Globus pallidus (tissue), 1 donor: ENCODE measurements at places on chromosomes 2 and 18.

GRCh38 chr18:43661570-43661969, 384.3 kb upstream of the SYT4 start:
- no peak for DNase-seq

DNA sequence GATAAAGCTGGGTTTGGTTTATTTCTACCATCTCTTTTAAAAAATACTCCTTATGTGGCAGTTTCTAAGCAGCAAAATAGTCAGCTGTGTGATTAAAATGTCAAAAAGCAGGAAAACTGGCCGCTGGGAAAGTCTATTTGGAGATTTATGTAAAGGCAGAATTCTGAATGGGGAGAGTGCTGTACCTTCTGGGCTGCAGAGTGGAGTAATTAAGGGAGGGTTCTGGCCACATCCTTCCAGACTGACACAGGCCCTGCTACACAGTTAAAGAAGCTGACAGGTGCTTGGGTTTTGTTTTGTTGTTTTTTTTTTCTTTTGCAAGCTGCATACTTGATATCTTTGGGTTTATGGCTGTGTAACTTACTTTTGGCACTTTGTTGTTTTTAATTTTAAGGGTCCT, 157.2 kb downstream of the WDSUB1 start:
- no peak for DNase-seq

DNA sequence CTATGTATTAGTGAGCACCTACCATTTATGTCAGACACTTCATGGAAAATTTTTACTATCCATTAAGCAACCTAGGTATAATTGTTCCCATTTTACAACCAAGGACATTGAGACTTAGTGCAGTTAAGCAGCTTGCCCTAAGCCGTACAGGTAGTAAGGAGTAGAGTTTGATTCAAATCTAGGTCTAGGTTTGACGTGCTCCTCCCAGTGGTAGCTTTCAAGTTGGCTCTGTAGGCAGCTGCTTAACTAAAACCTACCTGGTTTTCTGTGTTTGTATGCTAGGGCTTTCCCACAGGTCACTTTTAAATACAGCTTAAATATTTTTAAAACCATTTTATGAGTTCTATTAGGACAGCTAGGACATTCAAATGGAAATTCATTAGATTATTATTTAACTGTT, 69.7 kb downstream of the NUP35 start:
- DNase-seq, result no peak

DNA sequence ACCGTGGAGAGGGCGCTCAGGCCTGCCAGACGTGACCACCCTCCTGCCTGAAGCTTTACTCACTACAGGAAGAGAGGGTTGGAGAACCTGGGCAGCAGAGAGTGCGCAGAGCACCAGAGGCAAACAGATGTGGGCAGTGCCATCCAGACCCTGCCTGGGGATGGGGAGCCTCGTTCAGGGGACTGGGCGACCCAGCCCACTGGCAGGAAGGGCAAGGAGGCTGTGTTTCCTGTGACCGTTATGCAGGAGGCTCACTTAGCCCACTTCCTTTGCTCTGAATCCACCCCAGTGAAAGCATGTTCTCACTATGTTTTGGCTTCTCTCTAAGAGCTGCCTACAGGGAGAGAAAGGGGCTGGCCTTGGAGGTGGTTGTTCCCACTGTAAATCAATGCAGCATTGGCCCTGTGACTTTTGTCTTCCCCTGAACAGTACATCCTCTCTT, 23.0 kb upstream of the ACKR3 start:
- no peak for DNase-seq

GRCh38 chr2:30527859-30528258, 80.8 kb downstream of the LCLAT1 start:
- DNase-seq, result no peak

DNA sequence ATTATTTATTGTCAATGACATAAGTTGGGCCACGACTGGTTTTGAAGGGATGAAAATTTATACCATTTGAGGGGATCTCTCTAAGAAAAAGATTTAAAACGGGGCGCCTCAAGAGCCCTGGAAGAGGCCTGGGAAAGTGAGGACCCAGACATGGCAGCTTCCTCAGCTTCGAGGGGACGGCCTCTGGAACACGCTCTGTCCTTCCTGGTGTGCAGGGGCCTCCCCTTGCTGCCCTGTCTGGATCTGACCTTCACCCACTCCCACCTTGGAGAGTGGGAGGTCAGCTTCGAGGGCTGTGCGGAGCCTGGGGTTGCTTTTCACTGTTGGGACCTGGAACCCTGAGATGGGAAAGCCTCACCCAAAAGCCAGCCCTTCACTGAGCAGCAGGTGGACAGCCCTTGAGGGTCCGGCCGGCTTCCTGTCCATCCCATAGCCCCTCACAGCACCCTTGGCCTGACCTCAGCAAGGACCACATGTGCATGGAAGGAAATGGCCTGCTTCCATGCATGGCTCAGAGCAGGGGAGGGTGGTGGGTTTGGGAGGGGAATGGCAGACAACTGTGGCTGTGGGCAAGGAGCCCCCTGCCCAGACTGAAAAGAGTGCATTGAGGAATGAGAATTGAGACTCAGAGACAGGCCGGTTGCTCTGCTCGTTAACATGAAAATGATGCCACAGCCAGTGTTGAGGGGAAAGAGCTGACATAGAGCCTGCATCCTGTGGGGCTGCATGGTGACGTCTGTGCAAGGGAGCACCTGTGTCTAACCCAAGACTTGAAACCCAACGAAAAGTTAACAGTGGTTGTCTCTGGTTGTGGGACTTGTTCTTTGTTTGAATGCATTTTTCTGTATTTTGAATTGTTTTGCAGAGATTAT, 16.3 kb downstream of the FBLN7 start:
- DNase-seq, result no peak

GRCh38 chr18:74281011-74281979, 10.5 kb downstream of the CYB5A start:
- DNase-seq, result no peak

DNA sequence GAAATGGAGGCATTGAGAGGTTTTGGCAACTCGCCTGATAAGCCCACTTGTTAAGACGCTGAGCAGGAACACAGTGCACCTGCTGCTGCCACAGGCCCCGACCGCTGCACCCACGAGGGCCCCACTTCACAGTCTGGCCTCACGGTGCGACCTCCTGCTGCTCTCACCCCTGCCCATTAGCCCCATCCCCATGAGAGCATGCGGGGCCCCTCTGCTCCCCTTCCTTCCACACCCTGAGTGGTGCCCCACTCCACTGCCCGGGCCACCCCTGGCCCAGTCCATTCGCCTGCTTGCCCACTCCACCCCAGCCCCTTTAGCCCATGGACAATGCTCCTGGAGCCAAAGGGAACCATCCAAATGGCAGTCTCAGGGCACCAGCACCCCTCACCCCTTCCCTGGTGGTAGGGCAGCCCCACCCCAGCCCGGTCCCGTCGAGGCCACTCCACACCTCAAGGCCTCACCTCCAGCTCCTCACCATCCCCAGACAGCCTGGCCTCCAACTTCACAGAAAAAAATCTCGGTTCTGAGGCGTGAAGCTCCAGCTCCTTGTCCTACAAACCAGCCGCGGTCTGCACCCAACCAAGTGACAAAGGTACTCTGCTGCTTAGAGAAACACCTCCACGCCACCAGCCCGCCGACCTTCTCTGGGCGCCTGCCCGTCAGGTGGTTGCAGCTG, 6.7 kb upstream of the GPR55 start:
- DNase-seq, result no peak

DNA sequence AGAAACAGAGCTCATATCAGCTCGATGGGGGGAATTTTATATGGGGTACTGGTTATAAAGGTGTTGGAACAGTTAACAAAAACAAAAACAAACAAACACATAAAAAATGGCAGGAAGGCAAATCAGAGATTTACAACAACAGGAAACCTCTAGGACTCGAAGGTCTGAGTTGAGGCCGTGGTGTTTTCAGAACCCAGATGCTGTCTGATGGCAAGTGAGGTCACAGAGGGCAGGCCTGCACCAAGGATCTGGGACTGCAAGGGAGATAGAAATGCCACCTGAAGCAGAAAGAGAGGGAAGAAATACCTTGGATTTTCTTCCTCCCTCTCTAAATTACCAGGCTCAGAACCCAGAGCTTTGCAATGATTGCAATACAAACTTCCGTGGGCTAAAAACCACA, 429.5 kb downstream of the ZNF521 start:
- no peak for DNase-seq

- peak; percentile 37 for DNase-seq
Measured at GRCh38 chr18:49031511-49032188, 80.9 kb upstream of the SMAD7 start.

GRCh38 chr2:200716386-200716785, 95.3 kb upstream of the BZW1 start:
- no peak for DNase-seq

DNA sequence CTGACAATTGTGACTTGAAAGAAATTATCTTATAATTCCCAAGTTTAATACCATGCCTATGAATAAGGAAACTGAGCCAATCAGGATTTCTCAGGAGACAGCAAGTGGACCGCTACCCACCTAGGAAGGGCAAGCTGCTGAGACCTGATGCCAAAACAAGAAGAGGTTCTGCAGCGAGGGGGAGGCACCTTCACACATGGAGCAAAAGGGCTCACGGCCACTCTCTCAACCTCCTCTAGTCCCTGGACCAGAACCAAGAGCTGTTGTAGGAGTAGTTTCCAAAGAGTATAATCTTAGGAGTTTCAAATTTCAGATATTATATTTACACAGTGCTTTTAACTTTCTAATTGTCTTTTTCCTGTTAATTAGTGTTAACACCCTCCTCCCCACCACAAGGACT, 154.7 kb upstream of the ETAA1 start:
- no peak for DNase-seq

DNA sequence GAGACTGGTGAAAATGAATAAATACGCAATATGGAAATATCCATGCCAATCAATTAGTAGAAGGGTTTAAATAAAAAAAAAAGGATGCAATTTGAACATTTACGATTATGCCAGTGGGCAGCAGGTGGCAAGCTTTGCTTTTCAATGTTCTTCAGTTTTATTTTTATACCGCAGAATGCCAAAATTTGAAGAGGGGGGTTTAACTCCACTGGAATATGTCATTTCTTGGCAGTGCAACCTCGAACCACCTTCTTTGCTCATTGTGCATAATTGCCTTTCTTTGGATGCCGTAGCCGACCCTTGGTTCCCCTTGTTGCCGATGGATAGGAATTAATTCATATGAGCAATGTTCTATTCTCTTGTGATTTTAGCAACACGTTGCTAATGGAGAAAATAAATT, 88.0 kb downstream of the LTBP1 start:
- peak; percentile 61 for DNase-seq

DNA sequence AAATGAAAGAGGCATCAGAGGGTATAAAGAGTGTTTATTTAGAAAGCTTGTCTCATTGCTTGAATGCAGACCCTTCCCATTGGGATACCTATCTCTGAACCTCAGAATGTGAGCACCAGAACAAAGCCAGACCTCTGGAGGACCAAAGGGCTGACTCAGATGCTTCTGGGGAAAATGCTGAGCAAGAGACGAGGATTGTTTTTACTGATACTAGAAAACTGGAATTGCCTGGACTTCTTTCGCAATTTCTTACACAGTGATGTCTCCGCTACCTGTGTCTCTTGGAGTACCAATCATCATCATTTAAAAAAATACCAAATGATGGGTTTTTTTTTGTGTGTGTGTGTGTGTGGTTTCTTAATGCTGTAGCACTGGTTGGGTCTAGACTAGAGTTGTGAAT, 55.6 kb upstream of the CCDC85A start:
- DNase-seq, result no peak

- DNase-seq, result no peak
Measured at GRCh38 chr2:105447476-105447875, 48.6 kb upstream of the FHL2 start.

GRCh38 chr2:8754106-8754776, 72.4 kb downstream of the ID2 start:
- peak; percentile 94 for DNase-seq

DNA sequence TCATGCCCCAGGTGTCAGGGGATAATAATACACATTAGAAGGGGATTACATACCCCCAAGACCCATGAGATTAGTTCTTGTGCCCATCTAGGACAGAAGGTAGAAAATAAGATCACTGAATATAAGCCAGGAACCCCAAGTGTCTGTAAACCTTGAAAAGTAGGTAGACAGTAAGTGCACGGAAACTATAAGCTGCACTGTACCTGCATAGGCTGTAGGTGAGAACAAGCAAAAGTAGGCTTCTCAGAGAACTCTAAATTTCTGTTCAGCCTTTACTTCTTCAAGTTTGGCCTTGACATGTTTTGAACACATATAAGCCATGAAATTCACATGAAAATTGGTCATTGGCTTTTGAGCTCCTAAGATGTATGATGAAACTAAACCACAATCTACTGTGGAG, 113.0 kb upstream of the FSIP2 start:
- no peak for DNase-seq

DNA sequence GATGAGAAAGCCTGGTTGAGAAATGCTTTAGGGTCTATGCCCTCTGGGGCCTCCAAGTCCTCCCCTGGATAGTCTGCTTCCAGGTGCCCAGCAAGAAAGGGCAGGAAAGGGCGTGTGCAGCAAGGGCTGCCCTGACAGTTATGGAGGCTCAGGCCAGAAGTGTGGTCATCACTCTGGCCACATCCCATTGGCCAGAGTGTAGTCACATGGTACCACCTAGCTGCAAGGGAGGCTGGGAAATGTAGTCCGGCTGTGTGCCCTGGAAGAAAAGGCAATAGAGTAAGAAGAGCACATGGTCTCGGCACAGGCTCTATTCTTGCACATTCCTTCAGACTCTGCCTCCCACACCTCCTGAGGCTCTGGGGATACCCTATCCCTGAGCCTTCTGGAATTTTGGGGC, 35.7 kb downstream of the ODC1 start:
- no peak for DNase-seq

- no peak for DNase-seq
Measured at GRCh38 chr18:71329114-71329513, 1040.3 kb downstream of the SOCS6 start.

DNA sequence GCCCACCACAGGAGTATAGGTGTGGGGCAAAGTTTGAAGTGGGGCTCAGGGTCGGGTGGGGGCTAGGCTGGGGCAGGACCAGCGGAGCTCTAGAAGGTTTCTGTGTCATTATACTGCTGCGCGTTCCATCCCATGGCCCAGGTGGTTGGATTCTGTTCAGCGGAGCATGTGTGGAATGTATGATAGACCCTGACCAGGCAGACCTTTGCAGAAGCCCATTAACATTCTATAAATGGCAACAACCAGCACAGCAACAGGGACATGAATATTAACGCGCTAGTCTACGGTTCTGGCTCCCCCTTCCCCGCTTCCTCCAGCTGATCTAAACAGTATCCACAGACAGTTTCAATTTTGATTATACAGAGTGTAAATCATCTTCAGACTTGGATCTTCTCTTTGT, 4.1 kb upstream of the PRKCE start:
- no peak for DNase-seq

DNA sequence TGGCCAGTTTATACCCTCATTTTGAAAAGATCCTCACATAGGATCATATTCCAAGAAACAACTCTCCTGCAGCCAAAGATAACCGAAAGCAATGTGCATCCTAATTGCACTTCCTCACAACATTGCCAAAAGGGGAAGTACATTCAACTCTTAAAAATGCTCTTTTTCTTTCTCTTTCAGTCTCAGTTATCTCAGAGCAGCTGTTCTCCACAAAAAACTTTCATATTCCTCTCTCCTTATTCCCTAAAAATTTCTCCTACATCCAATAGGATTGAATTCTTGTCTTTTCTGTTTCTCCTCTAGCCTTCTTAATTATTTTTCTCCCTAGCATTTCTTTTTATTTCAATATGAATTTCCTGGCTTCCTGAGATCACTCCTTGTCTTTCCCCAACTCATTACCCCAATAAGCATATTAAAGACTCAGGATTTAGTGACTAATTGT, 7.4 kb upstream of the VRK2 start:
- DNase-seq, result no peak

- DNase-seq, result no peak
Measured at GRCh38 chr18:66993492-66993891, 389.6 kb upstream of the CDH19 start.

GRCh38 chr2:156562124-156562523, 125.9 kb downstream of the GPD2 start:
- DNase-seq, result no peak

GRCh38 chr2:176494949-176495353, 225.7 kb downstream of the MTX2 start:
- peak; percentile 43 for DNase-seq
